Breast epithelium (tissue), 4 donors: ENCODE measurements at places on chromosomes 1 and 21. TPM values are rescaled to one million over a fixed set of nuclear protein-coding genes. Genes with fewer than 3 reads are reported as not detected.

- H3K27me3 ChIP-seq: no peaks in the 10 kb centered on the region
- no peaks in the 10 kb centered on the region for H3K36me3 ChIP-seq
- peaks cover 10% of the 10 kb centered on the region for H3K4me1 ChIP-seq
- no peak for DNase-seq
- no peak overlapping the region for H3K4me3 ChIP-seq
Observed at GRCh38 chr1:38870996-38871395, 2.2 kb downstream of the MYCBP start.

DNA sequence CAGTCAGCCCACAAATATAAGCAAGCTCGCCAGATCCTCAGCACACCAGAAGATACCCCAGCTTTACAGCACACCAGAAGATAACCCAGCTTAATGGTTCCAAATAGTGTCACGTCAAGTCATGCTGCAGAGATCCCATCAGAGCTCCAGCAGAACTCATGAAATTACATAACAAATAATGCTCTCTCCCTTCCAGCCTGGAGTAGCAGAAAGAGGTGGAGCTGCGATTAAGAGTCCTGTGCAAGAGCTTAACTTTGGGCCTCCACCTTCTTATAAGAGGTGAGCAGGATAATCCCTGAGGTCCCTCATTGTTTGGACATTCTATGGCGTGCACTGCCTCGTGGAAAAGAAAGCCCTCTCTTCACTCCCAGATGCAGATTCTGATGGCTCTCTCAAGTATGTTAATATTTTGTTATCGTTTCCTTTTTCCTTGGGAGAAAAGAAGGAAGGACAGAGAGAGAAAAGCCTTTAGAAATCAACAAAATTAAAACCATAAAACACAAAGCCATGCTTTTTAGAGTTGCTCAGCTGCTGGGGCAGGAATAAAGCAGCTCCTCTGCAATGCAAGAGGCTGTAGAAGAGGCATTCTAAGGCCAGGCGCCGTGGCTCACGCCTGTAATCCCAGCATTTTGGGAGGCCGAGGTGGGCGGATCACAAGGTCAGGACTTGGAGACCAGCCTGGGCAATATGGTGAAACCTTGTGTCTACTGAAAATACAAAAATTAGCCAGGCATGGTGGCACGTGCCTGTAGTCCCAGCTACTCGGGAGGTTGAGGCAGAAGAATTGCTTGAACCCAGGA is 59.1 kb downstream of the GLUL start:
- H3K27ac ChIP-seq: no peak overlapping the region
- DNase-seq: no peak
- no peaks in the 10 kb centered on the region for H3K27me3 ChIP-seq
- no peaks in the 10 kb centered on the region for H3K36me3 ChIP-seq

DNA sequence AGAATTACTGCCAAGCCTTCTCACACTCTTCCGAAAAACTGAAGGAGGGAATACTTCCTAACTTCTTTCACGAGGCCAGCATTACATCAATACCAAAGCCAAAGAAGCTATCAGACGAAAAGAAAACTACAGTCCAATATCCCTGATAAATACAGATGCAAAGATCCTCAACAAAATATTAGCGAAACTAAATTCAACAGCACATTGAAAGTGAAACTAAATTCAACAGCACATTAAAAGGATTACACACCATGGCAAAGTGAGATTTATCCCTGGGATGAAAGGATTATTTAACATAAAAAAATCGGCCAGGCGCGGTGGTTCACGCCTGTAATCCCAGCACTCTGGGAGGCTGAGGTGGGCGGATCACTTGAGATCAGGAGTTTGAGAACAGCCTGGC is 176.8 kb downstream of the FAF1 start:
- peak overlapping the region; percentile 53 for H3K4me3 ChIP-seq
- no peaks in the 10 kb centered on the region for H3K36me3 ChIP-seq
- no peaks in the 10 kb centered on the region for H3K4me1 ChIP-seq

DNA sequence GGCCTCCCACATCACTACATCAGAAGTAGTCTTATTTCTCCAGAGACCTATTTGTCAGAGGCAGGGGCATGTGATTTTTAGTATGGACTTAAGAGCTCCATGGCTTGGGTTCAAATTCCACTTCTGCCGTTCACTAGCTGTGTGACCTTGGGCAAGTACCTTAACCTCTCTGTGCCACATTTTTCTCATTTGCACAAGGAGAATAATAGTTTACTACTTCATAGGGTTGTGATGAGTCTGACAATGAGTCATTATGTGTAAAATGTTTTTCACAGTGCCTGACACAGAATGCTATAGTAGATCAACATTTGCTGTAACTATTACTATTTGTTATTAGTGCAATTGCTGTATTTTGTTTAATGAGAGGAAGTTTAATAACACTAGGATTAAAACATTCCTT is 200.6 kb downstream of the PRDM2 start:
- H3K4me1 ChIP-seq: no peaks in the 10 kb centered on the region
- H3K27ac ChIP-seq: peak overlapping the region; percentile 27
- H3K36me3 ChIP-seq: no peaks in the 10 kb centered on the region
- no peaks in the 10 kb centered on the region for H3K27me3 ChIP-seq
- H3K4me3 ChIP-seq: no peak overlapping the region

- no peaks in the 10 kb centered on the region for H3K36me3 ChIP-seq
- no peak for DNase-seq
- H3K4me3 ChIP-seq: no peak overlapping the region
- no peaks in the 10 kb centered on the region for H3K4me1 ChIP-seq
Observed at GRCh38 chr1:57544345-57544744, 120.5 kb upstream of the DAB1 start.

DNA sequence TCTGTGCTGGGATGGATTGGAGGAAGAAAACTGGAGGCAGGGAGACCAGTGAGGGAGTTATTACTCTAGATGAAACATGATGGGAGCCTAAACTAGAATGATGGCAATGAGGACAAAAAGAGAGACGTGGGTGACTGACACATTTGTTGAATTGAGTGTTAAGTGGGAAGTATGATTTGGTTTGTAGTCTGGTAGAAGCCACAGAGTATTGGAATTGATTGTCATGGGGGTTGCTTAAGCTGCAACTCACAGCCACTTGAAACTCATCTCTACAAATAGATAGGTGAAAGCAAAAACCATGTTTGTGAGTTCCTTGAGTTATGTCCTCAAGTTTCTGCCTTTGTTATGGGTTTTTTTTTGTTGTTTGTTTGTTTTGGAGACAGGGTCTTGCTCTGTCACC is 28.4 kb downstream of the FABP3 start:
- H3K4me3 ChIP-seq: no peak overlapping the region
- no peak overlapping the region for H3K27ac ChIP-seq
- H3K27me3 ChIP-seq: no peaks in the 10 kb centered on the region
- DNase-seq: no peak

- H3K4me3 ChIP-seq: peak overlapping the region; percentile 92
- no peaks in the 10 kb centered on the region for H3K27me3 ChIP-seq
- DNase-seq: no peak
- peaks cover 9% of the 10 kb centered on the region for H3K4me1 ChIP-seq
- H3K27ac ChIP-seq: no peak overlapping the region
Observed at GRCh38 chr1:225883616-225884265, 1.6 kb upstream of the TMEM63A start.

DNA sequence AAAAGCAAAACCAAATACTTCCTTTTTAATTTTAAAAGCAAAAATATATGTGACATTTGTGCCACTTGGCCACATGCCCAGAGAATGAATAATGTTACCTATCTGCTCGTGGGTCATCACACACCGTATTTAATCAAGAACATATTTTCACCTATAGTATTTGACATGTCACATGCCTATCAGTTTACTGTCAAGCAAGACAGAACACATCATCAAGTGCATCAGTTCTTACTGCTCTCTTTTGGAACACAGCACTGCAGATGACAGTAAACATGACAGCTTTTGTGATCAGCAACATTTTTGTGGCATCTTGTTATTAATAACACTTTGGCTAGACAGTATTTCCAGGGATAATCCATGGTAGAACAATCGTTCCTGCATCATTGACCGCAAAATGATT is 134.4 kb downstream of the LRRC7 start:
- H3K36me3 ChIP-seq: peaks cover 5% of the 10 kb centered on the region
- H3K4me1 ChIP-seq: no peaks in the 10 kb centered on the region
- H3K27me3 ChIP-seq: no peaks in the 10 kb centered on the region

- no peak overlapping the region for H3K27ac ChIP-seq
- H3K4me1 ChIP-seq: no peaks in the 10 kb centered on the region
- H3K4me3 ChIP-seq: no peak overlapping the region
- H3K27me3 ChIP-seq: no peaks in the 10 kb centered on the region
Observed at GRCh38 chr1:17696417-17697301, 58.5 kb upstream of the ACTL8 start.

GRCh38 chr1:197413564-197413963 is 145.5 kb downstream of the CRB1 start:
- H3K4me3 ChIP-seq: no peak overlapping the region
- no peaks in the 10 kb centered on the region for H3K36me3 ChIP-seq
- DNase-seq: no peak
- H3K27me3 ChIP-seq: no peaks in the 10 kb centered on the region

GRCh38 chr1:4344065-4344732 is 310.2 kb upstream of the AJAP1 start:
- DNase-seq: no peak
- no peaks in the 10 kb centered on the region for H3K27me3 ChIP-seq
- no peaks in the 10 kb centered on the region for H3K4me1 ChIP-seq
- no peak overlapping the region for H3K4me3 ChIP-seq
- H3K36me3 ChIP-seq: no peaks in the 10 kb centered on the region
- H3K27ac ChIP-seq: no peak overlapping the region

- H3K4me3 ChIP-seq: no peak overlapping the region
- H3K4me1 ChIP-seq: peaks cover 4% of the 10 kb centered on the region
- peak; percentile 49 for DNase-seq
Observed at GRCh38 chr1:223429313-223429731, 36.1 kb downstream of the CCDC185 start.

DNA sequence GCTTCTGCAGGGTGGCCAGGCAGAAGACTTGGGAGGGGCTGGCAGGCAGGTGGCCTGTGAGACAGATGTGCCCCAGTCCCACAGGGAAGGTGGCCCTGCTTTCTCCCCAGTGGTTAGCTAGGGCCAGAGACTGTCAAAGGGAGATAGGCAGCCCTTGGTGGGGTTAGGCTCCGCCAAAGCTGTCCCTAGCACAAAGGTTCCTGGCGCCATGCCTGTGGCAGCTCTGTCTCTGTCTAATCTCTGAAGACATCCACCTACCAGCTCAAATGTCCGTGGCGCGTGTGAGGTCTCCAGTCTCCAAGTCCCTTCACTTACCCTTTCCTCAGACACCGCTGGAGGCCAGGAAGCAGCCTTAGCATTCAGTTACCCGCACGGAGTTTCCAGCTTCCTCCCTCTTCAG is 17.7 kb downstream of the TCP10L start:
- H3K36me3 ChIP-seq: no peaks in the 10 kb centered on the region
- no peak overlapping the region for H3K27ac ChIP-seq
- H3K4me1 ChIP-seq: no peaks in the 10 kb centered on the region
- H3K27me3 ChIP-seq: no peaks in the 10 kb centered on the region

GRCh38 chr1:202317941-202318925 is 23.5 kb downstream of the UBE2T start:
- DNase-seq: no peak
- H3K4me3 ChIP-seq: no peak overlapping the region
- peaks cover 2% of the 10 kb centered on the region for H3K27me3 ChIP-seq

GRCh38 chr1:55214212-55214933 is 791 bp downstream of the USP24 start:
- peak overlapping the region; percentile 97 for H3K27ac ChIP-seq
- no peaks in the 10 kb centered on the region for H3K4me1 ChIP-seq
- no peak for DNase-seq
- H3K36me3 ChIP-seq: no peaks in the 10 kb centered on the region
- H3K4me3 ChIP-seq: peak overlapping the region; percentile 65

DNA sequence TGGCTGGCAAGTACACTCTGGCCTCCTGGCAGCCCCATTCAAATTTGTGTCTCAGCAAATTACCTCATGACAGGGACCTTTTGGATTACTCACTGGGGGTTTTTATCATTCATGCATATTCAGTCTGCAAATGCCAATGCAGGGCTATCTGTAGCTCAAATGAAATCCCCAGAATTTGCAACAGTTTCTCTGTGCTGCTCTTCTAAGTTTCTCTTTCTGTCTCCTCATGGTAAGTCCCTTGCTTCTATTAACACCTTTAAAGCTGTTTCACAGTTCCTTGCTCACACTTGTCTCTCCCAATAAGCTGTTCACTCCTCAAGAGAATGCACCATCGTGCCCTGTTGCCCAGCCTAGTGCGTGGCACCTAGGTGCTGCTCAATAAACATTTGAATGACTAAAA is 3.3 kb upstream of the FAM78B start:
- peaks cover 4% of the 10 kb centered on the region for H3K4me1 ChIP-seq
- H3K36me3 ChIP-seq: no peaks in the 10 kb centered on the region
- no peak overlapping the region for H3K4me3 ChIP-seq
- no peak overlapping the region for H3K27ac ChIP-seq
- no peaks in the 10 kb centered on the region for H3K27me3 ChIP-seq

Gene OR2T33
- total RNA-seq: not detected

Gene SPAG17
- 5.9 TPM for total RNA-seq

Gene KLHDC9
- total RNA-seq: 5.8 TPM

Gene CRNN
- not detected for total RNA-seq

Gene RHBDL2
- total RNA-seq: 1.6 TPM

Gene OR2AK2
- not detected for total RNA-seq

Gene GSTM5
- total RNA-seq: 1.8 TPM

Gene FNBP1L
- 63.6 TPM for total RNA-seq

Gene COL8A2
- 3.4 TPM for total RNA-seq

Gene FCRLA
- total RNA-seq: not detected
